ENCODE measurements at places on chromosomes 6 and 20.

GRCh38 chr6:169642455-169642854 is 59.4 kb downstream of the WDR27 start:
- no peak for DNase-seq

- DNase-seq: peak; percentile 31
These were observed 150.8 kb downstream of the ZMYND8 start for GRCh38 chr20:47205577-47206123.

DNA sequence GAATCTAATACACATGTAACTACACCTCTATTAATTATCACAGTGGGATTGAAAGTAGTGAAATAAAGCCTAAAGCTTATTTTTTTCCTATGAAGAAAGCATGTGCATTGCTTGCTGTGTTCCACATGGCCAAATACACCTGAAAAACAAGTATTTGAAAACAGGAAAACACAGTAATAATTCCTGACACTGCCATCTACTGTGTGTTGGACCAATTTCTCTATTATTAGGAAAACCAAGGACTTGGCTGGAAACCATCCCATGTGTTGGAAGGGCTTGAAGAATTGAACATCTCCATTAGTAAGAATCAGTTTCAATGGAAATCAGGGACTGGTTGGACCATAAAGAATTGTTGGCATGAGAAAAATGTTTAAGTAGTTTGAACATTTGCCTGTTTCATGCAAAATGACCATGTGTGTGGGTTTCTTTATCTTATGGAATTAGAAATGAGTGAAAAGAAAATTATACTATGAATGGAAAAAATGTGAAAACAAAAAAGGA is 124.1 kb downstream of the PHF3 start:
- DNase-seq: no peak

GRCh38 chr20:46799781-46800408 is 90.4 kb downstream of the SLC2A10 start:
- no peak for DNase-seq

- DNase-seq: no peak
These were observed 3.5 kb upstream of the DDR1 start for GRCh38 chr6:30880698-30881252.

- DNase-seq: no peak
These were observed 8.8 kb downstream of the NKX2-4 start for GRCh38 chr20:21388566-21388965.

DNA sequence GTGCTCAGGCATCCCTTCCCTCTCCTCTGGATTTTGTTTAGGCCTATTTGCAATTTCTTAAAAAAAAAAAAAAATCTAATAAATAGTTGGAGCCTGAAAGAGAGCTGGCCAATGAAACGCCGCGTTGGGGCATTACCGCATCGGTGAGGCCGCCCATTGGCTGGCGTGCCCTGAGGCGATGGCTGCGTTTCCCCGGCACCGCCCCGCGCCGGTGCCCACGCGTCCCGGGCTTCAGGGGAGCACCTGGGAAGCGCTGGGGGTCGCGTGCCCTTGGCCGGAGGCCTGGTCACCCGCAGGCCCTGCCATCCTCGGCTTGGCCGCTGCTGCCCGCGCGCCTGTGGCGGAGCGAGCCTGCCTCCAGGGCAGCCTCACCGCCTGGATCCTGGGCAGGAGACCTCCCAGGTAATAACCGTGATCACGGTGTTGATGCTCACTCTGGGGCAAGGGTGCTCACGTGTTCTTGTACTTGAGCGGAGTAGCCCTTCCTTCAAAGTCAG is 155.4 kb downstream of the NRN1 start:
- DNase-seq: no peak
